ENCODE measurements at places on chromosomes 4 and X.

GRCh38 chr4:155564086-155564485, 102.6 kb upstream of the GUCY1A1 start:
- no peaks in the 10 kb centered on the region for H3K36me3 ChIP-seq
- no peak for DNase-seq
- no peaks in the 10 kb centered on the region for H3K27me3 ChIP-seq
- no peak overlapping the region for H3K27ac ChIP-seq
- no peak overlapping the region for H3K4me3 ChIP-seq

GRCh38 chr4:63693321-63693720, 715.9 kb downstream of the TECRL start:
- DNase-seq = no peak
- no peaks in the 10 kb centered on the region for H3K27me3 ChIP-seq
- no peak overlapping the region for H3K27ac ChIP-seq
- H3K36me3 ChIP-seq = no peaks in the 10 kb centered on the region
- H3K4me3 ChIP-seq = no peak overlapping the region

- H3K36me3 ChIP-seq = no peaks in the 10 kb centered on the region
- no peaks in the 10 kb centered on the region for H3K4me1 ChIP-seq
- no peak overlapping the region for H3K27ac ChIP-seq
- DNase-seq = no peak
- H3K27me3 ChIP-seq = no peaks in the 10 kb centered on the region
Measured at GRCh38 chr4:70927502-70928137, 25.5 kb downstream of the MOB1B start.

DNA sequence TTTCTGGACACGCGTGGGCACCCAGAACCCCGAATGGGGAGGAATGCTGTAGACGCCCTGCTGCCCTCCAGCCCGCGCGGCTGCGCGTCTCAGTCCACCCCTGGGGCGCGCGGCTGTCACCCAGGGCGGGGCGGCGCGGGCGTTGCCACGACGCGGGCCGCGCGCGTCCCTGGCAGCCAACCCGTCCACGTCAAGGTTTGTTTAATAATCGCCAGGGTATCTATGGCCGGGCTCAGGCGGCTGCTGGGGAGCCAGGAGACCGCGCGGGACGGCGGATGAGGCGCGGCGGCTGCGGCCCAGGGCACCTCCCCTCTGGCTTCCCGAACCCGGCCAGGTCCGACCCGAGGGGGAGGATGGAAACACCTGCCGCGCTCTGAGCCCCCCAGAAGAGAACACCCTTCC, at the start of gene SPATA18:
TSS of gene SPATA18 (plus strand) at position 92 of the 402 bp plus-strand sequence. CDS start 401 bp downstream, outside the sequence.
- H3K4me3 ChIP-seq = peak within 1 kb of the TSS; percentile 35
- H3K4me1 ChIP-seq = peaks cover 12% of the 10 kb centered on the region
- H3K36me3 ChIP-seq = no peaks in the 10 kb centered on the region
- H3K27ac ChIP-seq = no peak within 1 kb of the TSS

GRCh38 chr4:172011196-172011595, 198.0 kb downstream of the GALNTL6 start:
- no peak overlapping the region for H3K4me3 ChIP-seq
- no peaks in the 10 kb centered on the region for H3K4me1 ChIP-seq

DNA sequence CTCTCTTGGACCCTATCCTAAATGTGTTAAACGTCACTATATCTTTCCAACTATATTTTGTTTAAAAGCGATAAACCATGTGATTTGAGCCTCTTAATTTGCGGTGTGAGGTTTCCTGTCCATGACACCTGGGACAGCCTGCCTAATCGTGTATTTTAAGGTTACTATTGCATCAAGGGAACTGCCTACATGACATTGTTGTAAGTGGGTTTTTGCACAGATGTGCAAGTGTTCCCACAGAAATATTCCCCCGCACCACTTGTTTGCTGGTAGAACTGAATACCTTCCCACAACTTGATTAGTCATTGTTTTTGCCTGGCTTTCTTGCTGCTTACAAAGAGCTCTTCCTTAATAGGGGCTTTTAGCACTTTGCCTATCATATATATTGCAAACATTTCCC, 5.1 kb upstream of the FAM184B start:
- no peak overlapping the region for H3K4me3 ChIP-seq
- no peaks in the 10 kb centered on the region for H3K27me3 ChIP-seq

- no peak for DNase-seq
- H3K36me3 ChIP-seq = no peaks in the 10 kb centered on the region
- no peaks in the 10 kb centered on the region for H3K27me3 ChIP-seq
- H3K4me3 ChIP-seq = no peak overlapping the region
- H3K4me1 ChIP-seq = peaks cover 13% of the 10 kb centered on the region
Measured at GRCh38 chrX:49120091-49120490, 3.4 kb downstream of the GPKOW start.

DNA sequence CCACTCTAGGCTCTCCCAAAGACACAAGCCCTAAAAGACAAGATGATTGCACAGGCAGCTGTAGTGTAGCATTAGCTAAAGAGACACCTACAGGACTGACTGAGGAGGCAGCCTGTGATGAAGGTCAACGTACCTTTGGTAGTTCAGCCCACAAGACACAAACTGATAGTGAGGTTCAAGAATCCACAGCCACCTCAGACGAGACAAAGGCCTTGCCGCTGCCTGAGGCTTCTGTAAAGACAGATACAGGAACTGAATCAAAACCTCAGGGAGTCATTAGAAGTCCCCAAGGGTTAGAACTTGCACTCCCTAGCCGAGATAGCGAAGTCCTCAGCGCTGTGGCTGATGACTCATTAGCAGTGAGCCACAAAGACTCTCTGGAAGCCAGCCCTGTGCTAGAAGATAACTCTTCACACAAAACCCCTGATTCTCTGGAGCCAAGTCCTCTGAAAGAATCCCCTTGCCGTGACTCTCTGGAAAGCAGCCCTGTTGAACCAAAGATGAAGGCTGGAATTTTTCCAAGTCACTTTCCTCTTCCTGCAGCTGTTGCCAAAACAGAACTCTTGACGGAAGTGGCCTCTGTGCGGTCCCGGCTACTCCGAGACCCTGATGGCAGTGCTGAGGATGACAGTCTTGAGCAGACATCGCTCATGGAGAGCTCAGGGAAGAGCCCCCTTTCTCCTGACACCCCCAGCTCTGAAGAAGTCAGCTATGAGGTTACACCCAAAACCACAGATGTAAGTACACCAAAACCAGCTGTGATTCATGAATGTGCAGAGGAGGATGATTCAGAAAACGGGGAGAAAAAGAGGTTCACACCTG, 306.3 kb downstream of the ANK2 start:
- peak overlapping the region; percentile 51 for H3K27ac ChIP-seq
- no peaks in the 10 kb centered on the region for H3K4me1 ChIP-seq
- H3K36me3 ChIP-seq = no peaks in the 10 kb centered on the region
- H3K4me3 ChIP-seq = peak overlapping the region; percentile 19
- H3K27me3 ChIP-seq = no peaks in the 10 kb centered on the region
- DNase-seq = peak; percentile 40

- no peak overlapping the region for H3K27ac ChIP-seq
- H3K4me1 ChIP-seq = no peaks in the 10 kb centered on the region
- H3K27me3 ChIP-seq = no peaks in the 10 kb centered on the region
- H3K36me3 ChIP-seq = no peaks in the 10 kb centered on the region
Measured at GRCh38 chr4:129043523-129043922, 49.8 kb downstream of the SCLT1 start.

DNA sequence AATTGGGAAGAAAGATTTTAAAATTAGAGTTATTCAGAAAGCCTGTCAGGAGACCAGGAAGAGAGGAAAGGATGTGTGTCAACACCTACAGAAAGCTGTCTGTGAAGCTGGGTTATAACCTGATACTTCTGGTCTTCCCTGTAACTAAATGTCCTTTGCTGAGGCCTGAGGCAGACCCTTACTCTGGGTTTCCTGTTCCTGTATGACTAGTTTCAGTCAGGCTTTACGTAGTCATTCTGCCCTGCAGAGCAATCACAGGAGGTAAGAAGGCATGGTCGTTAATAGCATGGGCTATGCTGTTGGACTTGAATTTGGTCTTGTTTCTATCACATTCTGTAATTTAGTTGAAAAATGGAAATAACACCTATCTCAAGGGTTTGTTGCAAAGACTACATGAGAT, 110.5 kb upstream of the IGFBP7 start:
- H3K27me3 ChIP-seq = no peaks in the 10 kb centered on the region
- no peak overlapping the region for H3K4me3 ChIP-seq
- DNase-seq = no peak
- H3K27ac ChIP-seq = no peak overlapping the region

DNA sequence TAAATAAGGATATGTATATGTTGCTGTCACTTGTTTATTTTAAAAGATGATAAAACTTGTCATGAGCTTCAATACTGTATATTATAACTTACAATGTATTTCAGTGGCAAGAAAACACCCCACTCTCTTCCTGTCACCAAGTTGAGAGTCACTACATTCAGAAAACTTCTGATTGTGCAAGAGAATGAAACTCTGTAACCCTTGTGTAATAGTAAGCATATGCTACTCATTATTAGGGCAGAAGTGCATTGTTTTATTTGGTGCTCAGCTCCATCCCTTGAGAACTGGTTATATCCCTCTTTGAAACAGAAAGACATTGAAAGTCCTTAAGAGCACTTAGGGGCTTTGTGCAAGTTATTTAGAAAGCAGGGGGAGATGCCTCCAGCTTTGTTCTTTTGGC, 594.5 kb downstream of the ARAP2 start:
- H3K36me3 ChIP-seq = no peaks in the 10 kb centered on the region
- no peaks in the 10 kb centered on the region for H3K4me1 ChIP-seq
- DNase-seq = no peak
- no peak overlapping the region for H3K4me3 ChIP-seq
- no peaks in the 10 kb centered on the region for H3K27me3 ChIP-seq

- no peaks in the 10 kb centered on the region for H3K27me3 ChIP-seq
- DNase-seq = no peak
- no peaks in the 10 kb centered on the region for H3K4me1 ChIP-seq
- H3K4me3 ChIP-seq = no peak overlapping the region
- H3K36me3 ChIP-seq = peaks cover 3% of the 10 kb centered on the region
Measured at GRCh38 chrX:47991263-47992094, 12.3 kb downstream of the ZNF182 start.

DNA sequence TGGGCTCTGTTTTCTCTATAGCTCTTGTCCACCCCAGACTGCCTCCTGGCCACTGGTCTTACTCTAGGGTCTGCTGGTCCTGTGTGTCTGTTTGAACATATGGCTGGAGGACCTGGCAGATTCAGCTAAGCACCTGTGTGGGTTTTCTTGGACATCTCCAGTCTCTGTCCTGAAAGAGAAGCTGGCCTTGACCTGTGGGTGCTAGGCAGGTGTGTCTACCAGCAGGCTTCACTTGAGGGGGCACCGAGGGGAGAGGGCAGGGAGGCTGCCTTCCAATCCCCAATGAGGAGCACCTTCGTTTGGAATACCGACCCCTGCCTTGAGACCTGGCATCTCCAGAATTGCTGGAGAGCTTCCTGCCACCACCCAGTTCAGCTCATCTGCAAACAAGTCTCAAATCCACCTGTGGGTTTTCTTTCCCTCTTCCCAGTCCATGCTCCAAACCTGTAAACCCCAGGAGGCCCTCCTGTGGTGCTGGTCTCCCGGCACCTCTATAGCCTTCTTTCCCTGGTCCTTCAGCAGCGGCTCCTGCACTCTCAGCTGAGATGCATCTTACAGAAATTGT, 45.2 kb downstream of the HTRA3 start:
- H3K36me3 ChIP-seq = no peaks in the 10 kb centered on the region
- no peaks in the 10 kb centered on the region for H3K27me3 ChIP-seq

DNA sequence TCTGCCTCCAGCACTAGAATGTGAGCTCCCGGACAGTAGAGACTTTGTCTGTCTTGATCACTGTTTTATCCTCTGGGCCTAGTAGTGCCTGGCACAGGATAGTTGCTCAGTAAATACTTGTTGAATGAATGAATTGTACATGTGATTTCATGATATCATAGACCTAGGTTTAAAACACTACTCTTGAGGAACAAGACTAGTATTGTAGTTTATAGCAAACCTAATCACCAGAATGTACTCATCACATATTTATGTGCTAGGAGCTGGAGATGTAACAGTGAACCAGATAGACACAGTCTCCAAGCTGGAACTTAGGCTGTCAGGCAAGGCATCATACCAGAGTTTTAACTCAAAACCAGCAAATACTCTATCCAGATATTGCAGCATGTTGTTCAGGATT, 23.5 kb downstream of the GAB3 start:
- peaks cover 16% of the 10 kb centered on the region for H3K4me1 ChIP-seq
- H3K4me3 ChIP-seq = no peak overlapping the region
- H3K27ac ChIP-seq = no peak overlapping the region
- DNase-seq = no peak
- H3K36me3 ChIP-seq = no peaks in the 10 kb centered on the region
- no peaks in the 10 kb centered on the region for H3K27me3 ChIP-seq

DNA sequence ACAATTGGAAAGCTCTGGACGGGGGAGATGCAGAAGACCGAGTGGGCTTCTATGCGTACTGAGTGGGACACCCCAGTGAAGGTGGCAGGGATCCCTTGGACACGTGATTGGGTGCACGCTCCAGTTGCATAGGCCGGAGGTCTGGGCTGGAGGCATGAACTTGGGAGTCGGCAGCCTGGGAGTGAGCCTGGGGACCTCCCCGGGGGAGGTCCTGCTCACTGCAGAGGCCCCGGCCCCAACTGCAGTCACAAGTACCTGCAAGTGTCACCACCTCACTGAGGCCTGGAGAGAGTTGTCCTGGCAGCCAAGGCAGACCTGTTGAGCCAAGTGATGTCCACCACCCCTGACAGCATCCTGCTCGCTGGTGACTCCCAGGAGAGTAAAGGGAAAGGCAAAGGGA, 49.3 kb upstream of the HMX1 start:
- no peak overlapping the region for H3K4me3 ChIP-seq
- DNase-seq = no peak
- no peaks in the 10 kb centered on the region for H3K27me3 ChIP-seq
- no peak overlapping the region for H3K27ac ChIP-seq

GRCh38 chr4:519885-520682, 21.1 kb downstream of the PIGG start:
- no peaks in the 10 kb centered on the region for H3K4me1 ChIP-seq
- peaks cover 58% of the 10 kb centered on the region for H3K36me3 ChIP-seq
- H3K27ac ChIP-seq = no peak overlapping the region
- no peak for DNase-seq

GRCh38 chr4:1824746-1825145, 31.2 kb downstream of the LETM1 start:
- no peaks in the 10 kb centered on the region for H3K4me1 ChIP-seq
- H3K4me3 ChIP-seq = no peak overlapping the region
- H3K36me3 ChIP-seq = peaks cover 52% of the 10 kb centered on the region
- H3K27me3 ChIP-seq = no peaks in the 10 kb centered on the region

- no peaks in the 10 kb centered on the region for H3K36me3 ChIP-seq
- peak overlapping the region; percentile 91 for H3K27ac ChIP-seq
- DNase-seq = no peak
- no peaks in the 10 kb centered on the region for H3K27me3 ChIP-seq
- peak overlapping the region; percentile 66 for H3K4me3 ChIP-seq
Measured at GRCh38 chrX:155027509-155028066, 944 bp downstream of the FUNDC2 start.

GRCh38 chrX:16796298-16796697, 10.0 kb downstream of the TXLNG start:
- H3K36me3 ChIP-seq = no peaks in the 10 kb centered on the region
- no peak for DNase-seq
- no peak overlapping the region for H3K27ac ChIP-seq
- H3K4me3 ChIP-seq = no peak overlapping the region
- no peaks in the 10 kb centered on the region for H3K4me1 ChIP-seq

All from effector memory CD4-positive, alpha-beta T cell (primary cell).